ENCODE measurements at places on chromosomes 5 and 9.

GRCh38 chr9:127925959-127926905 lies 4.3 kb downstream of the PIP5KL1 start:
- DNase-seq = no peak

DNA sequence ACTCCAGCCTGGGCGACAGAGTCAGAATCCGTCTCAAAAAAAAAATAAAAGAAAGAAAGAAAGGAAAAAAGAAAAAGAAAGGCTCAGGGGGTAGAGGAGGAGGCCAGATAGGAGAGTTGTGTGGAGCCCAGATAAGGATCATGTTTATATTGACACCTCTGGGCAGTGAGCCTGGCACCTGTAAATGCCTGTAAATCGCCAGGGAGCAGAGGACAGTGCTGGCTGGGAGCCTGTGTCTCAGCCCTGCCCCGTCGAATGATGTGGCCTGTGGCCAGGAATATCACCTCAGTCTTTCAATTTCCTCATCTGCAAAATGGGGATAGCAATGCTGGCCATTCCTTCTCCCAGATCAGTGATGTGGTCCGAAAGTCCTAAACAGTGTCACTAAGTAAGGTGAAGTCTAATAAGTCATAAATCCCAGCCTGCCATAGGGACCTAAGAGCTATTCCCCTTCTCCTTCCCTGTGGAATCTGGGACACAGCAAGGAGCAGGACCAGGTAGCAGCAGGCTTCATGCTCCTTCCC lies 10.3 kb upstream of the ABO start:
- DNase-seq = no peak

DNA sequence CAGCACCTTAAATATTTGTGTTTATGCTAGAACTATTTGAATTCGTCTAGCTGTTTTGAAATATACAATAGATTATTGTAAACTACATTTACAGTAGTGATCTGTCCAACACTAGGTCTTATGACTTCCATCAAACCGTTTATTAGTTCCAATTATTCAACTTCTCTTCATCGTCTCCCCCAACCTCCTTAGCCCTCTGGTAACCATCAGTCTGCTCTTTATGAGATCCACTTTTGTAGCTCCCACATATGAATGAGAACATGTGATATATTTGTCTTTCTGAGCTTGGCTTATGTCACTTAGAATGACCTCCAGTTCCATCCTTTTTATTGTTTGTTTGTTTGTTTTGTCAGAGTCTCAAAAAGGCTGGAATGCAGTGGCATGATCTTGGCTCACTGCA lies 11.8 kb downstream of the DMXL1 start:
- no peak for DNase-seq

DNA sequence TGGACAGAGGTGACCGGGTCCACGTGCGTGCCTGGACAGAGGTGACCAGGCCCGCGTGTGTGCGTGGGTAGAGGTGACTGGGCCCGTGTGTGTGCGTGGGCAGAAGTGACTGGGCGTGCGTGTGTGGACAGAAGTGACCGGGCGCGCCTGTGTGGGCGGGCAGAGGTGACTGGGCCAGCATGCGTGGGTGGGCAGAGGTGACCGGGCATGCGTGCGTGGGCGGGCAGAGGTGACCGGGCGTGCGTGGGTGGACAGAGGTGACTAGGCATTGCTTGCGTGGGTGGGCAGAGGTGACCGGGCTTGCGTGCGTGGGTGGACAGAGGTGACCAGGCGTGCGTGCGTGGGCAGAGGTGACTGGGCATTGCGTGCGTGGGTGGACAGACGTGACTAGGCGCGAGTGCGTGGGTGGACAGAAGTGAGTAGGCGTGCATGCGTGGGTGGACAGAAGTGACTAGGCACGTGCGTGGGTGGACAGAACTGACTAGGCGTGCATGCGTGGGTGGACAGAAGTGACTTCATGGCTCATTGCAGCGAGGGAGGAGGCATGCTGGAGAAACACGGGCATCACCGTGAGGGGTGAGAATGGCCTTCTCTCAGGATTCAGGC lies 254.1 kb upstream of the IRX4 start:
- DNase-seq = no peak

- DNase-seq = no peak
These were observed 36.5 kb downstream of the ADAMTS2 start for GRCh38 chr5:179308563-179309382.

- DNase-seq = no peak
These were observed 70.6 kb upstream of the ZNF622 start for GRCh38 chr5:16536246-16536645.

- no peak for DNase-seq
These were observed 6.3 kb downstream of the AP3B1 start for GRCh38 chr5:78288246-78288645.

- DNase-seq = no peak
These were observed 13.5 kb downstream of the C5orf46 start for GRCh38 chr5:147892696-147893296.

DNA sequence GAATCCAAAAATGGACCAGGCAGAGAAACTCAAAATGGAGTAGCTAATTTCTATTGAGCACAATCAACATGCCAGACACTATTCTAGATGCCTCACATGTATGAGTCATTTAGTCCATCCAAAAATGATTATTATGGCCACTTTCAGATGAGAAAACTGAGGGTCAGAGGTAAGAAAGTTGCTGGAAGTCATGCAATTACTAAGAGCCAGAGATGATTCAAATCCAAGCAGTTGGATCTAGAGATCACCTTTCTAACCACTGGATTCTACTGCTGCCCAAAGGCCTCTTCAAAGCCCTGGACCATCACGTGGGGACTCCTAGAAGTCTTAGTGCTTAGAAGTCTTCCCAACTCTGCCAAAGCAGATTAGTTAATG lies 51.8 kb upstream of the HMHB1 start:
- DNase-seq = no peak

DNA sequence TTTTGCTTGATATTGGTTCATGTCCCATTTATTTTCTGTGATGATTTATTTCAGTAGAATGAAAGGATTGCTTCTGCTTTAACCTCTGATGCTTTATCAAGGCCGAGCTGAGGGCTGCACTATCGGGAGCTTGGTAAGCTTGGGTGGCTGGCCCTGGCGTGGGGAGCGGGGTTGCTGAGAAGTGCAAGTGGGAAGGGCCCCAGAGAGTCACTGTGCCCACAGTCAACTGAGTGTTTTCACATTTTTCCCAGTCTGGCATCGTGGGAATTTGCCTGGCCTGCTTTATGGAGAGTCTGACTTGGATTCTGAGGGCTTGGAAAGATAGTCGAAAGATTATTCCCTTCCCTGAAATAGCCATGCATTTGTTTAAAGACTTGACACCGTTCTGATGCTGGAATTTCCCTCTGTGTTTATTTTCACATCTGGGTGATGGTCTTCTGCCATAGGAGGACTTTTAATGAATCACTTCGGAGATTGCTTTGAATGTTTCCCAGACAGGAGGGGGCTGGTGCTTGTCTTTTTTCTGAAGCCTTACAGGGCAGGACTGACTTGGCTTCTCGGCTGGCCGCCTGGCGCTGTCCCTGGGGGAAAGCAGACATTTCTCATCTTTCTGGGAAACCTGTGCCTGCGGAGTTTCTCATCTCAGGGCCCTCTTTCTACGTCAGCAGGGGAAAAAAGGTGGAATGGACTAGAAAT lies 139.0 kb downstream of the BOD1 start:
- no peak for DNase-seq

DNA sequence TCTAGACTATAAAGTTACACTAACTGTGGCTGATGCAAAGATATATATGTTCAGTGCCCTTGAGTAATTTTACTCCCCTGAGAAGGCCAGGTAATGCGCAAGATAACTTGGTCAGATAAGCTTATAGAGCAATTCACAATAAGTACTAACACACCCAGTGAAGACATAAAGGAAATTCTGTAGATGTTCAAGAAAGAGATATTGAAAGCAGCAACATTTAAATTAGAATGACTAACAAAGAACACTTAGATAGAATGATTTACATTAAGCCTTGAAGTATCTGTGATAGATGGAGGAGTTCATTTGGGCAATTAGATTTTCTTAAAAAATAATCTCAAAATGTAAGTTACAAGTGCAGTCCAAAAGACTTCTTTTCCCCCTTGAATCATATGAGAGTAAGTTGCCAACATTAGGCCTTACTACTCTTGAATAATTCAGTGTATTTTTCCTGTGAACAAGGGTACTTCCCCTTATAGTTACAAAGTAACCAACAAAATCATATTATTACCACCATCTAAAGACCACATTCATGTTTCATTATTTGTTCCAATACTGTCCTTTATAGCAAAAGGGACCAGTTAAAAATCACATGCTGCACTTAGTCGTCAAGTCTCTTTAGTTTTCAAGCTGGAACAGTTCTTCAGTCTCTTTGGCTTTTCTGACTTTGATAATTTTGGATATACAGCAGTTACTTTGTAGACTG lies 44.4 kb upstream of the ELOVL7 start:
- no peak for DNase-seq

DNA sequence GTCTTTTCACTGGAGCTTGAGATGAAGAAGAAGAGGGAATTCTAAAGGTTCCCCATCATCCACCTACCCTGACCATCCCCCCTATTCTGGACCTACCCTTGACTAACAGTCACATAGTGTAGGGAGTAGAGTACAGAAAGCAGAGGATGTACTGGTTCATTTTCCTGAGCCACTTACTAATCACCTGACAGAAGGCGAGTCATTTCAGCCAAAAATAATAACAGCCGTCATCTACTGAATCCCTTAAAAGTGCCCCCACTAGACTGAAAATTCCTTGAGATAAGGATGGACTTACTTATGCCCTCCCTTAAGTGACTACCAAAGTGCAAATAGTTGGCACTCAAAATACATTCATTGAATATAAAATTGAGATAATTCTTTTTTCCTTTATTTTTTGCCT lies 112.2 kb downstream of the FOXD1 start:
- DNase-seq = no peak

DNA sequence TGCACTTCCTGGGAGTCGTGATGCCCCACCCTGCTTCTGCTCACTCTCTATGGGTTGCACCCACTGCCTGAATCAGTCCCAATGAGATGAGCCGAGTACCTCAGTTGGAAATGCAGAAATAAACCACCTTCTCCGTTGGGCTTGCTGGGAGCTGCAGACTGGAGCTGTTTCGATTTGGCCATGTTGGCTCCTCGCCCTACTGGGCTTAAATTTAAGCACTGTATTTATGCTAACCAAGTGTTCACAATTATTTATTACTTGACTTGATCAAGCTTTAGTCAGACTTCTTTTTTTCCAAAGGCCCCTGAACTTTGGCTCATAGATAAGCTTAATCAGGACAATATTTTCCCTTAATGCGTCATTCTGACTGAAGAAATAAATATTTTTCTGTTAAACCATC lies 1072.4 kb upstream of the CDH9 start:
- DNase-seq = no peak

Measured in stimulated activated CD4-positive, alpha-beta T cell treated with anti-CD3 and anti-CD28 coated beads, Interleukin-4, amount 100 ng/mL, for 24 hours (primary cell).